ENCODE measurements at places on chromosomes 12 and 14.

DNA sequence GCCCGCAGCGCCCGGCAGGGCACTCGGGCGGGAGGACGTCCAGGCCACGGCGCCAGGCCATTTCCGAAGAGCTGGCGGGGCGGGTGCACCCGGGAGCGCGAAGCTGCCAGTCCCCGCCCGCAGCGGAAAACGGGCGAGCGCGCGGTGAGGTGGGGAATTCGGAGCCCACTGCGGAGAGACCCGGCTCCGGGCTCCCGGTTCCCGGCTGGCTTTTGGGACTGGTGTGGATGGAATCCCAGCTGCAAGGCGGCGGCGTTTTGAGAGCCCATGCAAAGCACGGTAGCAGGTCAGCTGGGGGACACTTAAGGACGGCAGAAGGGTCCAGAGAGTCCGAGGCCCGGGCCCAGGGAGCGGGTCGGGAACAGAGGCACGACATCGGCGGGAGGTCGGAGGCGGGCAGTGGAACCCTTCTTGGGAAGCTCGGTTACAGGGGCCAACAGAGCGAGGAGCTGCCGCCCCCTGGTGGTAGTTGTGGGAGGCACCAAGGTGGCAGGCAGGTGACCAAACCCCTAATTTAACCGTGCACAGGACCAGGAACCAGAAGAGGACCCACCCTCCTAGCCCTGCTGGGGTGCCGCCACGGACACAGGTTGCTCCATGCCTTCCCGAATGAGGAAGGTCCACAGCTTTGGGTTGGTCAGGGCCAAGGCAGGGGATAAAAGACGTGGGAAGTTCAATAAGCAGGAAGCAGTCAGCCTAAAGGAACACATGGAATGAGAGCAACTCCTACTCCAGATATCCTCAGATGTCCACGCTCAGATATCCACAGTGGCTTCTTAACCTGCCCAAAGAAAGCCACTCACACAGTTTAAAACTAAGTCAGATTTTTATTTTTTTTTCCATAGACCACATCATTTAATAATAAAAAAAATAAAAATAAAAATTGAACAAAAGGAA, 685 bp upstream of the CDH24 start:
- DNase-seq, result no peak

DNA sequence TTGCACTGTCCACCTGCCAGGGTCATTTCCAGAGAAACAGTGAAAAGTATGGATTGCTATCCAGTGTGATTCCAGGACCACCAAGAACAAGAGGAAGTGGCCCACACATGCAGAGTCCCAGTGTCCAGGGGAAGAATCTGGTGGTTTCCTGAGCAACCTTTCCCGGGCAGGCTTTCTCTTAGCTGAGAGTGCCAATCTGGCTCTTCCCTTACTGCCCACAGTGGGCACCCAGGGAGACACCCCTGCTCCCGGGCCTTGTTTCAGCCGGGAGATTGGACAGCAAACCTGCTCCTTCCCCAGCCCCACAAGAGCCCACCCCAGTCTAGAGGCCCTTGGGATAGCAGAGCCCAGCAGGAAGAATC, 62.1 kb downstream of the VWF start:
- no peak for DNase-seq

DNA sequence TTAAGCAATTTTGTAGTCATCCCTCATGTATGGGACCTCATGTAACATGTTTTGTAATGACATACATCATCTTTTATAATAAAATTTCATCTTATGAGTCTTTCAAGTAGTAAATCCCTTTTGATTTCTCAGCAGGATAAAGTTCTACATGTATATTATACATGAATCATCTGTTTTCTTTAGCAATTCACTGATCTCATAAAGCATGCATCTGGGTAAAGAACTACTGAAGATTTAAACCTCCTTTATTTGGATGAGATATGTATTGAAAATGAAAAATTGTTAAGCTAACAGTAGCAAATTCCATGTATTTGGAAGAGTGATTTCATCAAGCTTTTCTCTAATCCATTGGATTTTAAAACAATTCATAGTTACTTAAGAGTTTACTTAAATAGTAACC, 126.9 kb downstream of the KITLG start:
- no peak for DNase-seq

GRCh38 chr14:21169573-21169972, 13.7 kb upstream of the OR5AU1 start:
- no peak for DNase-seq

DNA sequence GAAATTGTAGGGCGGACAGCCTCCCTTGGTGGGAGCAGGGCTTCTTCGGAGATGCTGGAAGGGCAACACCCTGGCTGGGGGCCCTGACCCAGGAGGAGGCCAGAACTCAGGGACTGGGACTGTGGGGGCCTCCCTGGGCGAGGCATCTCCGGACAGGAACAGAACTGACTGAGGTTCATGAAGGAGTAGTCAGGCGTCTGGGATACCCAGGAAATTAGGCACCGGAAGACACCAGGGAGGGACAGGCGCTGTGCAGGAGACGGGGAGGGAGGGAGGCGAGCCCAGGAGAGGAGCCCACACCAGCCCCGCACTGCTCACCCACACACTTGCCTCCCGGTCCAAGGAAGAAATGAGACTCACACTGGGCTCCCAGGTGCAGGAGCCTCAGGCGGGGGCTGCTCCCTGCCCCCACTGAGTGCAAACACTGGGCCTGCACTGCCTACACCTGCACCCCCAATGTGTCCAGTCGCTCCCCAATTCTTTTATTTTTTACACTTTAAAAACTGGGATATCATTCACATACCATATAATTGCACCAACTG, 262.6 kb upstream of the SFSWAP start:
- DNase-seq, result no peak

Measured in cortex of kidney (tissue), 1 donor.